Posterior vena cava (tissue), 2 donors: ENCODE measurements at places on chromosomes 5 and 9.

DNA sequence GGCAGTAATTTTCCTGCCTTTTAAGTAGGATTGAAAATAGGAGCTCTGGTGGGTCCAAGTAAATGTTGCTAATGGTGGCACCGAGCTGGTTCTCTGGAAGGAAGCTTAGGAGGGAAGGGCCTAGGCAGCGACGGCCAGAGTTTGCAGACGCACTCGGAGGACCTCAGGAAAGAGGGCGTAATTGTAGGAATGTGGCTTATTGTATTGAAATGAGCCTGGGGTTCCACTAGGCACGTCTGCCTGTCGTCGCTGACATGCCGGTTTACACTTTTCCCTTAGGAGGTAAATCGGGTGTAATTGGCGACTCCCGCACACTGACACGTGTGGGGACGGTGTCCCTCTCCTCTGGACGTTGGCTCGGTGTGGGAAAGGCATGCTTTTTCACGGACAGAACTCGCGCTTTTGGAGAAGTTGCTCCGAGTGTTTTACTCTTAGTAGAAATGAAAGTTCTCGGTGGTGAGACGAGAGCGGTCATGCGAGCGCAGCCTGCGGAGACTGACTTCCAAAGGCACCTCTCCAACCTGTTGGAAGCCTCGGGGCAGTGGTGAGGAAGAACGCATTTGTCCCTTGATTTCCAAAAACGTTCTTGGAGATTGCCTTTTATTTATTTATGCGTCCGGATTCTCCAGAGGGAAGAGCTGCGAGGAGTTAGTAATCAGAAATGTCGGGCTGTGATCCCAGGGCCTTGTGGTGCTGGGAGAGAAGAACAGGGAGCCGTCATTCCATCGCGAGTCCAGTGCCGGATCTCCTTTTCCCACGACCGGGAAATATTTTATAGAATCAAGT is 1.3 kb downstream of the NR4A3 start:
- DNase-seq, result no peak

- DNase-seq, result no peak
Measured at GRCh38 chr5:55988979-55989638, 5.7 kb downstream of the IL6ST start.

GRCh38 chr5:39757131-39757530 is 332.4 kb upstream of the DAB2 start:
- DNase-seq, result no peak

DNA sequence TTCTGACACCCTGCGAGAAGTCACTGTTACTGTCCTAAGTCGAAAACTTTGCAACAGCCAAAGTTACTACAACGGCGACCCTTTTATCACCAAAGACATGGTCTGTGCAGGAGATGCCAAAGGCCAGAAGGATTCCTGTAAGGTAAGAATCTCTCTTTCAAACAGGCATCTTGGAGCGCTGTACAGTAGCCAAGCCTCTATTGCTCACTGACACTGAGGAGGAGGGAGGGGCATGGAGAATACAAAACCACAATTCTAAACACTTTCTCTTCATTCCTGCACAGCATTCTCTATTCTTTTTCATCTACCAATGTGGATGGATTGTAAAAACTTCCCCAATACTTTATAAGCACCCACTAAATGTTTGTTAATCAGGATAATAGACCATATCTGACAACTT is 7.4 kb downstream of the GZMK start:
- no peak for DNase-seq

GRCh38 chr5:95533106-95533505 is 21.7 kb downstream of the SKIC3 start:
- no peak for DNase-seq

DNA sequence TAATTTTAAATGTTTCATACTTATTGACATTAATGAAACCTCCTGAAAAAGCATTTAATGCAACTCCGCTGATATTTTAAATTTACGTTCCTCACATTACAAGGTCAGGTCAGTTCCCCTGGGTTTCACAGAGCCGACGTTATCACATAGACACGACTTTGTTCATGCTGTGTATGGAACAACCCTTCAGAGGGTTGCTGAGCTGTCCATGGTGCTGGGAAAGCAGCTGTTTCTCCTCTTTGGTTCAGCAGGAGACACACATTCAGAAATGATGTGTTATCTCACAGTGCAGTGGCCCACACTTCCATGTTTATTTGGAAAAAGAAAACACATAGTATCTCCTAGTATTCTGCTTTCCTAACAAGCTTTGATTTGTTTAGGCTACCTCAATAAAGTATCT is 53.5 kb downstream of the PPP2R2B start:
- no peak for DNase-seq

DNA sequence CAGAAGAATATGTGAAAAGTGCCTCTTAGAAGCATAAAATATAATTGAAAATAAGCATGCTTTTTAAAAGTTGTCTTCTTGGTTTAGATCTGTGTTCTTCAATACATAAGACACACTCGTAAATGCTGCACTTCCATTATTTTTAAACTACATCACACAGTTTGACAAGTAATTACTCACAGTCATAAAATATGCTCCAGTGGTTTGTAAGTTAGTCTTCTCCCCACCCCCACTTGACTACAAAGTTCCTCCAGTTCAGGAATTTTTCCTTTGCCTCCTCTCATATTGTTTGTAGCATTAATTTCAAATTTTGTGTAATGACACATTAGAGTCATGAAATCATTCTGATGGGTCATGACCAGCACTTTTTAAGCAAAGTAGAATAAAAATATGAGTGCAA is 60.3 kb upstream of the PTGER4 start:
- no peak for DNase-seq
